NCI-H446 (cell line): ENCODE measurements at places on chromosomes 12 and 14.

DNA sequence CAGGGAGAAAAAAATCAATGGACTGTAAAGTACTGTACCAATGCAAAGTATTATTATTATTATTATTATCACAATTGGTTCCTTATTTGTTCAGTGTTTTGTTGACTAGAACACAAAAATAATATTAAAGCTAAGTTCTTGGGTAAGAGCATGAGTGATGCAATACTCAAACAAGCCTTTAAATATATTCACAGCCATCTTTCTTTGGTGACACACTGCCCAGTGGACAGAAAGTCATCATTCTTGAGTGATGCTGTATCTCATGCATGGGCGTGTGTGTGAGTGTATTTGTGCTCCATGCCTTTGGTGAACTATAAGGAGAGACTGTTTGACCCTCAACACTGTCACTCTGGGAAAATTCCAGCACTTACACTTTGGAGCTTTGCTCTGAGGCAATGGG, 93.6 kb downstream of the KCNK10 start:
- DNase-seq = no peak

DNA sequence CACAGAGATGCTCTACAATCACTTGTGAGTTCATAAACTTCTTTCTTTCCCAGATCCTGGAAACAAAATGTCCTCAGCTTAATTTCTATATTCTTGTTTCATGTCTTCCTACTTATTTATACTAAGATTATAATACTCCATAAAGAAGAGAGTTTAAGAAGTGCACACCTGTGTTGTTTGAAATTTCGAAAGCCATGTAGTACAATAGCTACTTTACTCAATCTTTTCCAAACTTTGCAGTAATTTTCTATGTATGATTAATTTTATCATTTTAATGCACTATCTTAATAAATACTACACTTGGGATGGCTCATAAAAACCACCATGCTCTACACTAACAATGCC, 300 bp upstream of the TTC5 start:
- no peak for DNase-seq

DNA sequence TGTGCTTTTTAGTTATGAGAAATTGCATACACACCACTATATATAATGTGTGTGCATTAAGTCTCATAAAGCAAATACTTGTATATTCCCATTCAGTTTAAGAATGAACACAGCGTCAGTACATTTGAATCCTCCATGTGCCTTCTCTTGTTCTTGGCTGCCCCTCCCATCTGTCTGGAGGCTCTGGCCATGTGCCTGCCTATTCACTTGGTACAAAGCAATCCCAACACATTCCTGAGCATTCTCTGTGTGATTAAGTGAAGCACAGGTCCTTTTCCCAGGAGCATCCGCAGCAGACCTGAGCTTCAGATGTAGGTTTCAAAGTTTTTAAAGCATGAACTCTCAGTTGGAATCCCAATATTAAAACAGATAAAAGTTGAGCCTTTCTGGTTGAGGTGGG, 58.7 kb downstream of the POLR3B start:
- no peak for DNase-seq

- no peak for DNase-seq
These were observed 38.0 kb downstream of the CHST11 start for GRCh38 chr12:104494793-104495158.

- no peak for DNase-seq
These were observed 238.5 kb downstream of the GPHN start for GRCh38 chr14:66746316-66747006.

DNA sequence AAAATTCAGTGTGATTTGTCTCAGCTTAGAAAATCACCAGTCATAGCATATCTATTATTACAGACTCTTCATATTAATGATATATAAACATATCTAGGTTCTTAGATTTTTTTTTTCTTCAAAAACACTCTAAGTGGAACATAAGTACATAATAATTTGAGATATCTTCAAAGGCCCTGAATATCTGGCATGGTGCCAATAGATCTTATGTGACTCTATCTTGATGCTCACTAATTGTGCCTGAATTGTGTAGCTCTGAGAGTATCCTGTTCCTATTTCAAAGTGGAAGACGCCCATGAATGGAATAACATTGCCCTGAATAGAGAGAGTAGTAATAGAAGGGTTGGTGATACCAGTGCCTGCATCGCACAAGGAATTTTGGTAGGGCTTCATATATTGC, 1312.7 kb upstream of the USP15 start:
- DNase-seq = no peak

DNA sequence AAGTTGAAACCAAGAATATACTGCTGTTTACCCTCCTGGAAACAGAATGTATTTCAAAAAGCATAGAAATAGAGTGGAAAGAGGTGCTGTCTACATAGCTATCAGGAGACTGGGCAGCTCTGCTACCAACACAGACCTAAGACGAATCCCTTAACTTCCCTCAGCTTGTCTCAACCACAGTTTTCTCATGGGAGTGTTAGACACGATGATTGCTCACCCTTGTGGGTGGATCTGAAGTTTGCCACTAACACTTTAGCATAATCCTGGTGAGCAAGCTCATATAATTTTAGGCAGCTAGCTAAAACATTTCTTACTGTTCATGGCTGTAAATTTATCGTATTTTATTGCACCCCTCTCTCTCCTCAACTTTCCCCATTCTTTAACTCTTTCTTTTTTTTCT, 38.5 kb downstream of the C12orf75 start:
- no peak for DNase-seq

- DNase-seq = no peak
These were observed 310.0 kb upstream of the DCN start for GRCh38 chr12:91492648-91493047.

- no peak for DNase-seq
These were observed 223.8 kb downstream of the C12orf75 start for GRCh38 chr12:105554223-105554678.

DNA sequence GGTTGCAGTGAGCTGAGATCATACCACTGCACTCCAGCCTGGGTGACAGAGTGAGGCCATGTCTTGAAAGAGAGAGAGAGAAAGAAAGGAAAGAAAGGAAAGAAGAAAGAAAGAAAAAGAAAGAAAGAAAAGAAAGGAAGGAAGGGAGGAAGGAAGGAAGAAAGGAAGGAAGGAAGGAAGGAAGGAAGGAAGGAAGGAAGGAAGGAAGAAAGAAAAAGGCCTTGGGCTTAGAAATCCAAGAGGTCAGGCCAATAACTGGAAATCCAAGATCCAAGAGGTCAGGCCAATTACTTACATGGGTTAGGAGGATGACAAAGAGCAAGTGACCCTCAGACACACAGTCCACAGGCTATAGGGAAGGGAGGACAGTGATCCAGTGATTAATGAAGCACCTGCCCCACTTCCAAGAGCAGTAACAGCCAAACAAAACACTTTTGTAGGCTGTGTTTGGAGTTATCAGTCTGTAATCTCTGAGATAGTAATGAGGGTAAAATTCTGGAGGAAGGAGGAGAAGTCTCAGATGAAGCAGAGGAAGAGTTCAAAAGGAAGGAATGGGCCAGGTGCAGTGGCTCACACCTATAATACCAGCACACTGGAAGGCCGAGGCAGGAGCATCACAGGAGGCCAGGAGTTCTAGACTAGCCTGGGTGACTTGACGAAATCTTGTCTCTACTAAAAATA, 32.2 kb upstream of the SPTLC2 start:
- no peak for DNase-seq

DNA sequence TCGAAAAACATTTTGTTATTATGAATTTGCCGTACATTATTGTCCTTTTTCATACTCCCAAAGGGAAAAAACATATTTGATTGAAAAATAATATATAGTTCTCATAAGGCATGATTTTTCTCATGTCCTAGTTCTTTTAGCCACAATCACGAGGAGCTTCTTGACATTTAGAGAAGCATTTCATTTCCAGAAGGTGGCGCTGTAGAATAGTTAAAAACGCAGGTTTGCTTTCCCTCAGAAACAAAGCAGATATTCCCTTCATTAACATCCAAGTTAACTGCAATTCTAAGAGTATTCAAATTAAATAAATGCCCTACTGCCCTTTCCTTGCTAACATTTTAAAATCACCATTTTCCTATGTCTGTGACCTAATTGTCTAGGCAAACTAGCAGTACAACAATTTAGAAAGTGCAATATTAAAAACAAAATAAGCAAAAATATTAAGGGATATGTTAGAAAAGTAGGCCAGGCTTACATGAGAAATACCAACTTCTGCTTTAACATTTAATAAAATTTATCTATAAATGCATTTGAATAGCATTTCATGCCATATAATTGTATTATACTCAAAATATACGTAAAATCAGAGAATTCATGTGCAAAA, 10.9 kb upstream of the PIK3C2G start:
- peak; percentile 34 for DNase-seq

DNA sequence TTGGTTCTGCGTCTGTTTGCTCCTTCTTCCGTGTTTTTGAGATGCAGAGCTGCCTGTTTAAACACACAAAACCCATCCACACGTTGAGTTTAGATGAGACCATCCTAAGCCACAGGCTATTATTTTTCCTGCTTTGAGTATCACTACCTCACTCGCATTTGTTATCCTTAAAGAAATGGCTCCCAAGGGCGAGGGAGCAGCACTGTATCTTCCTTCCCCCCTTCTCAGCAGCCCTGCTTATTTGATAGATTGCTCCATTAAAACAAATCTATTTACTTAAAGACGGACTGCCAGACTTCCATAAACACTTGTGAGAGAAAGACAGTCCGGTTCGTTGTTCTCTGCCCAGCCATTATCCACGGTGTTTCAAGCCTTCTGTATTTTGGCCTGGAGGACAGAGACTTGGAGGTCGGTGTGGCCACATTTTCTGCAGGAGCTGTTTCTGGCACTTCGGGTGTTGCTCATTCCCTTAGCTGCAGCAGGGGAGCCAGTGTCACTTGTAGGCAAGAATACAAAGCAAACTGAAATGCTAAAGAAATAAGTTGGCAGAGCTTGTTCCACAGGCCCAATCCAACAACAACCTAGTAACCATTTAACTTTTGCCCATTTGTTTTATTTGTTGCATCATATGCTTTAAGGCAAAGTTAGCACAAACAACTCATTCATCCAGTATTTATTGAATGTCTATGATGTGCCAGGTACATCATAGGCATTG, 275.4 kb downstream of the TTC6 start:
- no peak for DNase-seq

DNA sequence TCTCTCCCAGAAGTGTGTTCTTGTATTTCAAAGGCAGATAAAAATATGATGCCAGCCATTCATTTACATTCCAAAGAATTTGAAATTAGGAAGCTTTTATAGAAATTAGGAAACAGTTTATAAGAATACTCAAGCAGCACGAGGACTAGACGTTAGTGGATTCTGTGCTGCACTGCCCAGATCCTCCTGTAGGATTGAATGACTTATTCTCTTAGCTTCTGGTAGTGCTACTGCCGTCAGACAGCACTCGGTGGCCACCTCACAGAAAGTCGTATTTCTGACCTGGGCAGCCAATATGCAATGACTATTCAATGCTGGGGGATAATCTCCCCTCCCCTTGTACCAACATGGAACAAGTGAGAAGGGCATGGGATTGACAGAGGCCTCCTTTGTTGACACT, 326.4 kb downstream of the RPL10L start:
- no peak for DNase-seq

GRCh38 chr14:75070383-75070782, 942 bp downstream of the ZC2HC1C start:
- no peak for DNase-seq

- DNase-seq = no peak
These were observed 41.5 kb downstream of the KIF21A start for GRCh38 chr12:39401459-39401858.

DNA sequence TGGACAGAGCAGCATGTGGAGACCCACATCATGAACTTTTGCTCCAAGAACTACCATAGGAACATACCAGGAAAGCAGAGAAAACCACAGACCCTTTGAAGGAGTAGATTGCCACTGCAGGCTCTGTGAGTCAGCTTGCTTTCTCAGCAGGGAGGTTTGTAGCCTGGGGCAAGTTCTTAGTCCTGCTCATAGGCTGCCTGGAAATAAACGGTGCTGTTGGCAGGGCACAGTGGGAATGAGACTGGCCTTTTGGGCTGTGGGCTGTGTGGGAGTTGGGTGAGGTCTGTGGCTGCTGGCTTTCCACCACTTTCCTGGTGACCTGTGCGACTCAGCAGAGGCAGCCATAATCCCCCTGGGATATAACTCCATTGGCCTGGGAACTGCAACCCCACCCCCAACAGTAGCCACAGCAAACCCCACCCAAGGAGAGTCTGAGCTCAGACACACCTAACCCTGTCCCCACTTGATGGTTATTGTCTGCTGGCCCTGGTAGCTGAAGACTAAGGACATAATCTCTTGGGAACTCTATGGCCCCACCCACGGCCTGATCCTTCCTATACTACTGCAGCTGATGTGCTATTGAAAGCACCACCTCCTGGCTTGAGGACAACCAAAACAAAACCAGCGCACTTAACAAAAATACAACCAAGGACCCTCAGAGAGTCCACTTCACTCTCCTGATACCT, 192.1 kb upstream of the GARIN6 start:
- no peak for DNase-seq

GRCh38 chr14:73753887-73754795, 40.0 kb upstream of the PNMA1 start:
- no peak for DNase-seq

DNA sequence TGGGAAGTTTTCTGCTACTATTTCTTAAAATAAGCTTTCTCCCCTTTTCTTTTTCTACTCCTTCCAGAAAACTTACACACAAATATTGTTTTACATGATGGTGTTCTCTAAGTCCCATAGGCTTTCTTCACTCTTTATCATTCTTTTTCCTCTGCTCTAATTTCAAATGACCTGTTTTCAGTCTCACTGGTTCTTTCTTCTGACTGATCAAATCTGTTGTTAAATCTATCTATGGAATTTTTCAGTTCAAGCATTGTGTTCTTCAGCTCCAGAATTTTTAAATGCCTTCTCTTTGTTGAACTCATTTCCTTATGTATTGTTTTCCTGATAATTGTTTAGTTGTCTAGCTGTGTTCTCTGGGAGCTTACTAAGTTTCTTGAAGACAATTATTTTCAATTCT, 29.5 kb upstream of the CNOT2 start:
- no peak for DNase-seq

- no peak for DNase-seq
These were observed 7.5 kb downstream of the KLRG1 start for GRCh38 chr12:8996682-8997405.

DNA sequence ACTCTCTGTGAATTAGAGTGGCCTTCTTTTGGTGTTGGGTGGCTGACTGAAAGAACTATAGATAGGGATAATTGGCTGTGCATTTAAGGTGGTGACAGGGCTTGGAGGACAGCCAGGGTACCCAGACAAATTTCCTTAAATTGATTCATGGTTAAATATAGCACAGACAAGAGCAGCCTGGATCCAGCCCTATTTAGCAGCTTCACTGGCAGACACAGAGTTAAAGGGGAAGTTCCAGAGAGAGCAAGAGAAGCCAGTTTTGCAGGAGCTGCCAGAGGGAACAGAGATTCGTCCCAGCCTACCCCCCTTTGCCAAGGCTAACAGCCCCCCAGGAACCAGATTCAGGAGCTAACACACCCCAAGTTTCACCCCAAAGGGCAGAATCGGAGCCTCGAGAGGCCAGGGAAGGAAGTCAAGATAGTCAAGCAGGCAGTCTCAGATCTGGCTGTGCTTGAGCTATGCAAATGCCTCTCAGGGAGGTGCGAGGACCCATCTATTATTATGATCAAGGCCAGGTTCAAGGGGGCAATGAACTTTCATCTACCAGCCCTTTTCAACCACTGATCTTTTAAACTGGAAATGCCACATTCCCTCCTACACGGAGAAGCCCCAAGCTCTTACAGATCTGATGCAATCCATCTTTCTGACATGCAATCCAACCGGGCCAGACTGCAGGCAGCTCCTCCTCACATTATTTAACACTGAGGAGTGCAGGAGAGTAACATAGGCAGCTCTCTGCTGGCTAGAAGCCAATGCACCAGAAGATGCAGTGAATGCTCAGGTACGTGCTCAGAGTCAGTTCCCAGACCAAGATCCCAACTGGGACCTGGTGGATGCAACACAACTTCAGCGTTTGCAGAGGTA, 58.2 kb downstream of the DHRS2 start:
- DNase-seq = no peak

GRCh38 chr12:124856132-124856841, 7.4 kb downstream of the SCARB1 start:
- no peak for DNase-seq
